Upper lobe of left lung (tissue), 6 donors: ENCODE measurements at places on chromosomes 13 and 19. TPM values are rescaled to one million over a fixed set of nuclear protein-coding genes. Genes with fewer than 3 reads are reported as not detected.
A peak's percentile ranks its signal among the peaks of the same experiment; 100 is the strongest.

FGF21 gene
- not detected for total RNA-seq

DNA sequence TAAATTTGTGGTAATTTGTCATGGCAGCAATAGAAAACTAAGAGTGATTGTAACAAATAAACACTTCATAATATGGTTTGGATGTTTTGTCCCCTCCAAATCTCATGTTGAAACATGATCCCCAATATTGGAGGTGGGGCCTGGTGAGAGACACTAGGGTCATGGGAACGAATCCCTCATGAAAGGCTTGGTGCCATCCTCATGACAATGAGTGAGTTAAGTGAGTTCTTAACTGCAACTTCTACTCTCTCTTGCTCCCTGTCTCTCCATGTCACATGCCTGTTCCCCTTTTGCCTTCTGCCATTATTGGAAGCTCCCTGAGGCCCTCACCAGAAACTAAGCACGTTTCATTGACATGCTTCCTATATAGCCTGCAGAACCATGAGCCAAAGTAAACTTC is 1233.2 kb downstream of the OLFM4 start:
- no peak for DNase-seq
- no peaks in the 10 kb centered on the region for H3K27me3 ChIP-seq
- H3K27ac ChIP-seq = no peak overlapping the region

DNA sequence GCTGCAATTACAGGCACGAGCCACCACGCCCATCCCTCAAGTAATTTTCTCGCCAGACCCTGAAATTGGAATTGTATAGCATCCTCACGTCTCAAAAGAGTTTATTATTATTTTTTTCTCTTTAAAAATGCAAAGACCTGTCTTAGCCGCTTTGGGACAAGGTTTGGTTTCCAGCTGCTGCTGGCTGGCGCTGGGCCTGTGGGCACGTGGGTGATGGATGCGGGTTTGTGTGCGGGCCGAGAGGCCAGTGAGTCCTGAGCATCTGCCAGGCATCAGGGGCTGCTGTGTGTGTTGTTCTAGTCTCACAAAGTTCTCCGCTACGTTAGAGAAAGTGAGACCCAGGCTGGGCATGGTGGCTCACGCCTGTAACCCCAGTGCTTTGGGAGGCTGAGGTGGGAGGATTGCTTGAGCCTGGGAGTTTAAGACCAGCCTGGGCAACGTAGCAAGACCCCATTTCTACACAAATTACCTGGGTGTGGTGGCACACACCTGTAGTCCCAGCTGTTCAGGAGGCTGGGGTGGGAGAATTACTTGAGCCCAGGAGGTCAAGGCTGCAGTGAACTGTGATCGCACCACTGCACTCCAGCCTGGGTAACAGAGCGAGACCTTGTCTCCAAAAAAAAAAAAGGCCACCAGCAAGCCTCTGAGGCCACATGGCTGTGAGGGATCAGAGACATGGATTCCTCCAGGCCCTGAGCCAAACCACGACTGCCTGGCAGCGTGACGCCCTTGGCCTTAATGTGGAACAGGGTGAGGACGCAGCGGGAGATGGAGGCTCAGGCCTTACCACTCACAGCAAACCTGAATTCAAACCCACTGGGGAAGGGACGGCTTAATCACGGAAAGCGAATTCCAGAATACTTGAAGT is 4.7 kb upstream of the TMPRSS9 start:
- H3K27ac ChIP-seq = no peak overlapping the region
- H3K4me1 ChIP-seq = no peaks in the 10 kb centered on the region
- H3K4me3 ChIP-seq = no peak overlapping the region
- peaks cover 36% of the 10 kb centered on the region for H3K36me3 ChIP-seq
- H3K27me3 ChIP-seq = no peaks in the 10 kb centered on the region

EPN1 gene
- total RNA-seq = 59.7 TPM

OR7E24 gene
- not detected for total RNA-seq

SIGLEC7 gene
- 7.9 TPM for total RNA-seq

DNA sequence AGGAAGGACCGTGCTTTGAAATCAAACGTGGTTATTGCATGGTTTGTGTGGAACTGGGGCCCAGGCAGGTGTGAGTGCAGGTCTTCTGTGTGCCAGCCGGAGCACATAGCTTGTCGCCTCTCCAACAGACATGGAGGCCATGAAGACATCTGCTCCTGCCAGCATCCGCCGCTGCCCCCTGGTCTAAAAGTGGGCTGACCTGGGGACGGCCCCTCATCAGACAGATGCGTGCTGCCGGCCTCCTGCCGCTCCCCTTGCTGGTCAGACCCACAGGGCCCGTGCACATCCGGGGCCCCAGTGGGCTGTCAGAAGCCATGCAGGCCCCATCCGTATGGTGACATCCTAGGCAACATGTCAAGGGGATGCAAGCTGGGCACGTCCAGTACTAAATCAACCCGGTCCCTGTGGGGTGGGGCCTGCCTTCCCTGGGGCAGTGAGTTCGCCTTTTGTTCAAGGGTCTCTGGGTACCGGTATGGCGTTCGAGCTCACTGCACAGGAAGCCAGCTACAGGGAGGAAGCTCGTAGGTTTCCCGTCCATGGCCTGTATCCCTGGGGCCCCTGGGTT is 88.0 kb upstream of the MCF2L start:
- no peak overlapping the region for H3K4me3 ChIP-seq
- peaks cover 60% of the 10 kb centered on the region for H3K36me3 ChIP-seq
- H3K27me3 ChIP-seq = no peaks in the 10 kb centered on the region
- H3K4me1 ChIP-seq = peaks cover 6% of the 10 kb centered on the region
- DNase-seq = peak; percentile 20
- H3K27ac ChIP-seq = no peak overlapping the region

GRCh38 chr13:76672420-76672819 is 213.8 kb downstream of the KCTD12 start:
- H3K36me3 ChIP-seq = no peaks in the 10 kb centered on the region
- no peaks in the 10 kb centered on the region for H3K27me3 ChIP-seq
- no peak for DNase-seq
- H3K4me3 ChIP-seq = no peak overlapping the region
- H3K4me1 ChIP-seq = peaks cover 3% of the 10 kb centered on the region
- no peak overlapping the region for H3K27ac ChIP-seq

DNA sequence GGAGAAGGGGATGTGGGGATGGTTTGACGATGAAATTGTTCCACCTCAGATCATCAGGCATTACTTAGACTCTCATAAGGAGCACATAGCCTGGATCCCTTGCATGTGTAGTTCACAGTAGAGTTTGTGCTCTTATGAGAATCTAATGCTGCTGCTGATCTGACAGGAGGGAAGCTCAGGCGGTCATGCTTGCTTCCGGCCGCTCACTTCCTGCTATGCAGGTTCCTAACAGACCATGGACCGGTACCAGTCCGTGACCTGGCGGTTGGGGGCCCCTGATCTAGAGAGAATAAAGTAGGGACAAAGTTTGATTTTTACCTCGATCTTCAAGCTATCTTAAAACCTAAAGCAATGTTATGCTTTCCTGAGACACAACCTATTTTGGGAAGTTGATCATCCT is 373.8 kb upstream of the ARGLU1 start:
- H3K4me1 ChIP-seq = no peaks in the 10 kb centered on the region
- no peak overlapping the region for H3K4me3 ChIP-seq
- H3K36me3 ChIP-seq = no peaks in the 10 kb centered on the region
- H3K27me3 ChIP-seq = no peaks in the 10 kb centered on the region
- no peak overlapping the region for H3K27ac ChIP-seq
- no peak for DNase-seq

DNA sequence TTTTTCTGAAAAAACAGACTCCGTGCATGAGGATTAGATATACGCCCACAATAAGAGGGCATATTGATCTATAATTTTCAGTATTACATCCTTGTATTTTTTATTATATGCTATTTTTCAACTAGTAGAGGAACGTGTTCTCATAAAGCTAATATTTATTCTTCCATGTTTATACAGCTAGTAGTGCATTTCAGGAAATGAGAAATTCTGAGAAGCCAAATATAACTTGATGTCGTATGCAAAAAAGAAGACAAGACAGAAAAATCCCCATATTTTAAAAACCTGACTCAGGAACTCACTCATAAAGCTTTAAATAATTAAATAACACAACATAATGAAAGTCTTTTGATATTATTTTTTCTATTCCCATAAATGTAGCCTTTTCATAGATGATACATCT is 308.6 kb downstream of the ENOX1 start:
- H3K36me3 ChIP-seq = no peaks in the 10 kb centered on the region
- no peaks in the 10 kb centered on the region for H3K4me1 ChIP-seq
- no peak overlapping the region for H3K27ac ChIP-seq
- no peak overlapping the region for H3K4me3 ChIP-seq

DNA sequence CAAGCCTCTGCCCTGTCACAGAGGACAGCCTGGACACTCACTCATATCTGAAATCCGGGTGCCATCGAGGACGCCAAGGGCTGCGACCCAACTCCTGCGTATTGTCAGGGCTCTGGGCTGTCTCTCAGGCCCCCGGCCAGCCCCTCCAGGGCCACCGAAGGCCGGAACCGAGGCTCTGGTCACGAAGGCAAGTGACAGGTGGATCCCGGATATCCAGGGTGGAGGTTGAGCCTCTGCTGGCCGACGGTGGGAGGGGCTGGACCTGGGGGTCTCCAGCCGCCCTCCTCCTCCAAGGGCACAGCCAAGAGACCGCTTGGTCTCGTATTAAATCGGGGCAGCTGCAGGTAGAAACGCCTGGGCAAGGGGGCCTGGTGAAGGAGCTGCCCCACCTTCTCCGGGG is 5.4 kb downstream of the RNF126 start:
- H3K27ac ChIP-seq = no peak overlapping the region
- peaks cover 10% of the 10 kb centered on the region for H3K36me3 ChIP-seq
- peak; percentile 65 for DNase-seq
- H3K4me3 ChIP-seq = no peak overlapping the region
- no peaks in the 10 kb centered on the region for H3K27me3 ChIP-seq

DNA sequence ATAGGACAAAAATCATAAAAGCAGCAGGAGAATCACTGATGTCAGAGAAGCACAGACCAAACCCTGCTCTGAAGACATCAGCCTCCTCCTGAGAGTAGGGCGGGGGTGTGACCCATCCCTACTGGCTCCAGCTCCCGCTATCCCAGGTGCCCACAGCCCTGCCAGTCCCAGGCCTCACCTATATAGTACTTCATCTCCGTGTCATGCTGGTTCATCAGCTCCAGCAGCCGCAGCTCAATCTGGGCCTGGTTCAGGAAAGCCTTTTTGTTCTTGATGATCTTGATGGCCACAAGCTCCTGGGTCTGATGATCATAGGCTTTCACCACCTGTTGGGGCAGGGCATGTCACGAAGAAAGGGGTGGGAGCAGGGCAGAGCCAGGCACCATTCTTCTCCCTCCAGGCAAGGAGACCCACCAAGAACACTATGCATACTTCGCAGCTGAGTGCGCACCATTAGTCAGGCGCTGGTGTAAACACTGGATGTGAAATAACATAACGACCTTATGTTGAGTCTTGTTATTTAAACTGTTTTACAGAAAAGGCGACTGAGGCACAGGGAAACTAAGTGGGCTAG is 4.2 kb downstream of the DYRK1B start:
- no peak for DNase-seq
- no peaks in the 10 kb centered on the region for H3K27me3 ChIP-seq
- H3K36me3 ChIP-seq = peaks cover 50% of the 10 kb centered on the region
- H3K27ac ChIP-seq = no peak overlapping the region
- peaks cover 31% of the 10 kb centered on the region for H3K4me1 ChIP-seq

GRCh38 chr19:16676101-16676798 is 15.3 kb downstream of the TMEM38A start:
- peaks cover 13% of the 10 kb centered on the region for H3K36me3 ChIP-seq
- no peak overlapping the region for H3K27ac ChIP-seq
- no peak for DNase-seq
- no peak overlapping the region for H3K4me3 ChIP-seq
- H3K27me3 ChIP-seq = no peaks in the 10 kb centered on the region

GRCh38 chr13:70964874-70965273 is 856.6 kb upstream of the KLHL1 start:
- H3K27me3 ChIP-seq = no peaks in the 10 kb centered on the region
- no peaks in the 10 kb centered on the region for H3K4me1 ChIP-seq
- no peak overlapping the region for H3K27ac ChIP-seq
